A549 (cell line): ENCODE measurements at places on chromosomes 12 and 14. TPM values are rescaled to one million over a fixed set of nuclear protein-coding genes. Genes with fewer than 3 reads are reported as not detected.

DNA sequence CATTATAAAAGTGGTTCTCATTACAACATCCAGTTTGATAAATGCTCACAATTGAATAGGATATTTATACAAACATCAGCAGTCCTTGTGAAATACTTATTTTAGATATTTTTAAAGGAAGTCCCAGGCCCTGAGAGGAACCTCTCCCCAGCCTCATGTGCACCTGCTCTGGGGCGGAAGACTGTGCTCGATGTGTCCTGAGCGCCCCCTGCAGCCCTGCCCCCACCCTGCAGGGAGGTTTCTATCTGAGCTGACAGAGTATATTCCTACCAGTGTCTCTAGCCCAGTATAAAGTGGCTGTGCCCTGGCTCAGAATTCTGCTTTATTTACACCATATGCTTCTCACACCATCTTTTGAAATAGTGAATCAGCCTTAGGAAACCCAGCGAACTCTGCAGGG is 1349.1 kb downstream of the TMEM121 start:
- no peak for DNase-seq

DNA sequence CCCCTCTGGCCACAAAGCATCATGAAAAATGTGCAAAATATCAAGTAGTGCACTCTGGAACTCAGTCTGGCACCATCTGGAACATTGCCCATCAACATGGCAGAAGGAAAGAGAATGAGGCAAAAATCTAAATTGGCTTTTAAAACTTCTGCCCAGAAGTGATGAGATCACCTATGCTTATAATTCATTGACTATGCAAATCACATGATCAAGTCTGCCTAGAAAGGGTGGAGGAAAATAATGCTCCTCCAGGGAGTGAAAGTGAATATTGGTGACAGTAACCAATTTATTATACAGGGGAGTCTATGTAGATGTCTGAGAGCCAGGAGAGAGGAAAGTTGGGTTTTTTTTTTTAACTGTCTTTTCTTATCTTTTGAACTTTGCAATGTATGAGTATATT is 73.3 kb upstream of the HIF1A start:
- DNase-seq, result no peak

- DNase-seq, result no peak
These were observed 62.6 kb downstream of the FAR2 start for GRCh38 chr12:29211696-29212095.

- no peak for DNase-seq
These were observed 7.3 kb upstream of the CLMN start for GRCh38 chr14:95326987-95327386.

DNA sequence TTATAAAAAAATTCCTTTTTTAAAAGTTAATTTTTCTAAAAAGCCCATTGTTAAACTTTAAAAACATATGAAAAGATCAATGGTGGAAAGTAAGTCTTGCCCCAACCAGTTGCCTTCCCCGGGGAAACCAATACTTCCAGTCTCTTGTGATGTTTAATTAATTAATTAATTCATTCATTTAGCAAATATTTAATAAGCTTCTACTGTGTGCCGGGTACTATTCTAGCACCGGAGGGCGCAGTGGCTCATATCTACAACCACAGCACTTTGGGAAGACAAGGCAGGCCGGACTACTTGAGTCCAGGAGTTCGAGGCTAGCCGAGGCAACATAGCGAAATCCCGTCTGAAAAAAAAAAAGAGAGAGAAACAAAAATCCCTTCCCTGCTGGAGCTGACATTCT is 87.4 kb downstream of the HECTD4 start:
- DNase-seq, result no peak

GRCh38 chr14:22465201-22465840 is 123.7 kb downstream of the DAD1 start:
- no peak for DNase-seq

- DNase-seq, result peak; percentile 12
These were observed 76.3 kb downstream of the SCAF11 start for GRCh38 chr12:45914090-45914489.

DNA sequence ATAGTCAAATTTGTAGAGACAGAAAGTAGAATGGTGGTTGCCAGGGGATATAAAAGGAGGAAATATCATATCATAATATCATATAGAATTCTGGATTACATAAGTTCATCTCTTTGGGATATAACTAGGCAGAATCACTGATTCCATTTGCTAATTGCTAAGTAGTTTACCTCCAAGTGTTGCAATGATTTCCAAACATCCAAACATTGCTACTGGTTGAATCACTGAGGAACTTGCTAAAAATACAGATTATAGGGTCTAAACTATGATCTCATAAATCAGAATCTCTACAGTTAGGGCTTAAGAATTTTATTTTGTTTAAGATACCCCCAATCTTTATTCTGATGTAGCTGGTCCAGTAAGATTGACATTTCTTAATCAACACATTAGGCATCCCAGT is 16.1 kb upstream of the TAS2R42 start:
- no peak for DNase-seq

DNA sequence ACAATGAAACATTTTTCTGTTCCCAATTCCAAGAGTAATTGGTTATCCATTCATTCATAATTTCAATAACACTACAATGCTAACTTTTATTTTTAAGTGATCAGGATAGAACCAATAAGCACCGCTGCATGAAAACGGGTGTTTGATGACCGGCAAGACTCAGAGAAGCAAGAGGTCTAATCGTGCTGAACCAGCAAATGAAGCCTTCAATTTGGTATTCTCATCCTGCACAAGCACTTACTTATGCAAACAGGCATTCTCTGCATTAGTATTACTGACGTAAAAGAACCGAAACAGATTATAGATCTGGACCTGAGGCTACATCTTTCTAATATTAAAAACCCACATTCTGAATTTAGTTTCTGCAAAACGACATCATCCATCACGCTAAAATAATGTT is 67.7 kb downstream of the RBM19 start:
- no peak for DNase-seq

- no peak for DNase-seq
These were observed 378.3 kb downstream of the BCL11B start for GRCh38 chr14:98893675-98894074.

GRCh38 chr14:24110060-24110459 is 4.5 kb upstream of the DCAF11 start:
- no peak for DNase-seq

DNA sequence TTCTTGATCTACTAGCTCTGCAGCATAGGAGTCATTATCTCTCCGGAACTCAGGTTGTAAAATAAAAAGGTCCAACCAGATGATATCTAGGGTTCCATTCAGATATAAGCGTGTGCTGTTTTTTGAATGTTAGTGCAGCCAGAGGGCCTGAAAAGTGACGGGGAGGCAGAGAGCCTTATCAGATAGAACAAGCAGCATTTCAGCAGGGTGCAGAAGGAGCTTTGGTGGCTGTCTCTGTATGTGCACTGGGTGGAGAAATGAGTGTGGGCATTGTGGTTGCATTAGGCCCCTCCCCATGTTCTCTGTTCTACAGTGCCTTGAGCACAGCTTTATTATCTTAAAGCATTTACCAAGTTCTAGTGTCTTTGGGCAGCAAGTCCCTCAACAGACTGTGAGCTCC is 275.1 kb downstream of the NRXN3 start:
- DNase-seq, result no peak

GRCh38 chr12:44875954-44876543 is at the start of gene NELL2:
Gene NELL2 (minus strand): TSS chr12:44876315. CDS start chr12:44875869, 446 bp downstream.
- DNase-seq, result peak; percentile 32

DNA sequence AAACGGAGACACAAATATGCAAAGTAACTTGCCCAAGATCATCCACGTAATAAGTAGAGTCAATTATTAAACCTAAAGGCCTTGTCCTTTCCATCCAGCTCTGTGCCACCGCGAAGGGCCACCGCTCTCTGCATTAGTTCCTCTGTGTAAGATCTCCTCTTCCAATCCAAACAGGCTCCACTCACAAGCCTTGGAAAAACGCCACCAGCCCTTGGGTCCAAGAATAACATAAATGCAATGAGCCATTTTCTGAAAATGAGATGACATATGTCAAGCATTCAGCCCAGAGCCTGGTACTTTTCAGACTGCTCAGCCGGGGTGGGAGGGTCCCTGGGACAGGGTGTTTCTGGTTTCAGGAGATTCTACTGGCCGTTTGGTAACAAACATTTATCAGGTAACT is 30.0 kb downstream of the DGLUCY start:
- DNase-seq, result no peak

GRCh38 chr12:127260999-127261398 is 1006.0 kb upstream of the TMEM132C start:
- no peak for DNase-seq

- DNase-seq, result no peak
These were observed 122.8 kb upstream of the CCDC175 start for GRCh38 chr14:59699442-59699841.

- no peak for DNase-seq
These were observed 52.3 kb upstream of the RD3L start for GRCh38 chr14:103994535-103995184.

DNA sequence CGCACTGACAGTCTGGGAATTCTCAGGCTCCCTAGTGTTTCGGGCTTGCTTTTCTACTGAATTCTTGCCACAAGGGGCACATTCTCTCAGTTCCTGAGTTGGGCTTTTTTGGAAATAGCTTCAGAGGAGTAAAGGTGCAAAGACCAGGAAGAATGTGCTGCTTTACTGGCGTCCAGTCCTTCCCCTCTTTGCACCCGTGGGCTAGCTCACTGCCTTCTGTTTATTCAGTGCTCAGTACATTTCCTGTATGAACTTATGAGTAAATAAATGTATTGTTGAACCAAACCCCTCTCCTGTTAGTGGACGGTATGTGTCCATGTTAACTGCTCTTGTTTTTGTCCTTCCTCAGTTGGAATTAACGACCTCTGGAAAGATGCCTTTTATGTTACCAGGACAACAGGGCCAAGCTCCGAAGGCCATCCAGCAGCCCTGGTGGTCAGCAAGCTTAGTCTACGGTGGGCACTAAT is 24.0 kb downstream of the GSG1 start:
- no peak for DNase-seq

DNA sequence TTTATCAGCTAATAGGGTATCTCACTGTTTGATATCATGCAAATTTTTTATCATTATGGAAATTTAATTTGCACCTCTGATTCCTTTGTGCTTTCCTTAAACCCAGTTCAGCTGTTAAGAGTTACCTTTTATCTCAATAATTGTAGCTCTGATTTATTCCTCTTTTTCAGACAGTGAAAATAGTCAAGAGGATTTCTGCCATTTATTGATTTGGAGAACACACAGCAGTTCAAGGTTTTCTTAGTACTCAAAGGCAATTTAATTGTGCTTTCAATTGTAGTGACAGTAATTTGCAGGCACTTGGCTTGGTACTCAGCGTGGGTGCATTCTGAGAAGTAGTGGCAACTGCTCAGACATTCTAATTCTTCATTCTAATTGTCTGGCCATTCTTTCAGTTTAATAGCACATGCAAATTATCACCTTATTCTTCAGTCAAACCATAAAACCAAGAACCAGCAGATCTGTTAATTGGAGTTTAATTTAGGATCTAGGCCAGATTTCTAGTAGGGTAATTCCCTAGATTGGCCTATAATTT is 709.3 kb downstream of the RPS29 start:
- DNase-seq, result no peak

DNA sequence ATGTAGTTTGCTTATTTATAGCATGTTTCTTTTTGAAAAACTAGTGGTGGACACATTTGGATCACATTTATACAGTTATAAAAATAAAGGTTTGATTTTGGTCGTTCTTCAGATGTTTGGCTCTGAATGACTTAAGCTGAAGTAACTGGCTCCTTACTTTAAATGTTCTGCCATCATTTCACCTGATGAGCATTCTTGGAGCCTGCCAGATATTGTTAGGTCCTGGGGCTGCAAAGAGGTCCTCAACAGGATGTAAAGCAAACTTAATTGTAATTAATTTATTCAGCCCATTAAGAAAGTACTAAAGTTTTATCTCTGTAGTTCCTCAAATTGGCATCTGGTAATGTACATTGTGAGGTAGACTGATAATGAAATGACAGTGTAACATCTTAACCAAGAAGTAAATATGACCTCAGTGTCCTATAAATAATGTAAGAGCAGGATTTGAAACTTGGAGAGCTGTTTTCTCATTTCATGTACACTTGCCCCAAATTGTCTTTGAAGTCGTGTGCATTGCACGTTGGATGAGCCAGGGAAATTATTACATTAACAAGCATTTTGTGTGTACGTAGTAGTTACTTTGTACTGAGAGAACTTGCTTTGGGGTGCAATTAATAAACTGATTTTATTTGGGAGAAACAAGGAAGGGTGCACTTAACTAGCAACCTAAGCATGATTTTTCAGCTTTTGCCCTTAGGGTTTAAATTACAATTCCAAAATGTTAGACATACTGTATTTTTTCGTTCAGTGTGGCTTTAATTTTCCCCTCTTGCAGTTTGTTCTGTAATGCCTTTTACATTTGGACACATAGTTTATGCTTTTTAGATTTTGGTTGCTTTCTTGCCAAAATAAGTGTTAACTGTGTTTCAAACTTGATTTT is 7.5 kb downstream of the EIF5 start:
- no peak for DNase-seq

- no peak for DNase-seq
These were observed 3.2 kb upstream of the GPD1 start for GRCh38 chr12:50100561-50100960.

GRCh38 chr12:120064054-120064940 is 52.3 kb downstream of the RAB35 start:
- no peak for DNase-seq

- DNase-seq, result no peak
These were observed 17.2 kb downstream of the SAMD4A start for GRCh38 chr14:54584097-54584496.

DNA sequence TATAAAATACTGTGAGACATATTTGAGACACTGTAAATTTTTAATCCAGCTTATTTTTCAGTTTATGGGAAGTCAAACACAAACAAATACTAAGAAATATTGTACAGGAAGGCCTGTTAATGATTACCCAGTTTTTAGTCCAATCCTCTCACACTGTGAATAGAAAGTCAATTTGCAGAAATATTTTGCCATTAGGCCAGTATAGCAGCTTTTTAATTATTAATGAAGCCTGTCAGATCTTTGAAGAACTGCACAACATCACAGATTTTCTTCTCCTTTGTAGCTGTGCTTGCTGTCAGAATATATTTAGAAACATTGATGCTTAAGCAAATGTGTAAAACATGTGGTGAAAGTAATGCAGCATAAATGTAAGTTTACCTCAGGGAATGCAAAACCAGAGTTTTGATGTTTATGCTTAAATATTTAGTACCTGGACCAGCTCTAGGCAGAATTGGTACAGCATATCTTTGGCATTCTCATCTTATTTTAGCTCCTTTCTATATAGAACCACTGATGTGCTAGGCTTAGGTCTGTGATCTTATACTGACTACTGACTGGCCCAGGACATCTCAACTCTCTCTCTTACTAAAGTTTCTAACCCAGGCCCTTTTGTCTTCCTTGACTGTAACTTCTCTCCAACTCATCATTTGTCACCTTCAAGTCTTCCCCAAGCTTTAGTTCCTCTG is 230.8 kb upstream of the NAV3 start:
- DNase-seq, result no peak

- no peak for DNase-seq
These were observed 12.6 kb upstream of the TRPV4 start for GRCh38 chr12:109845824-109846205.

GRCh38 chr12:128657378-128657777 is 166.4 kb downstream of the SLC15A4 start:
- no peak for DNase-seq

- DNase-seq, result no peak
These were observed 7.6 kb downstream of the EVL start for GRCh38 chr14:100072783-100073346.

CFAP54 gene
- 0.68 to 0.91 TPM (median 0.70 TPM) in 3 replicates for polyA plus RNA-seq

CDCA3 gene
- polyA plus RNA-seq, result 79.6 to 92.0 TPM (median 80.2 TPM) in 3 replicates

FBLN5 gene
- polyA plus RNA-seq, result 1.3 to 1.8 TPM (median 1.5 TPM) in 3 replicates

SDR9C7 gene
- polyA plus RNA-seq, result 0.05 TPM in 1 of 3 replicates, not detected in the others

SPX gene
- polyA plus RNA-seq, result 2.7 to 3.2 TPM (median 2.9 TPM) in 3 replicates

RAB35 gene
- polyA plus RNA-seq, result 44.0 to 49.5 TPM (median 47.8 TPM) in 3 replicates

FSCB gene
- not detected in 3 replicates for polyA plus RNA-seq

FOXN4 gene
- polyA plus RNA-seq, result 0.04 to 0.07 TPM (median 0.05 TPM) in 3 replicates

DDN gene
- 0.34 to 0.50 TPM (median 0.38 TPM) in 3 replicates for polyA plus RNA-seq

ADAMTS20 gene
- not detected in 3 replicates for polyA plus RNA-seq

TOMM20L gene
- not detected in 3 replicates for polyA plus RNA-seq
